Stimulated activated CD4-positive, alpha-beta T cell treated with anti-CD3 and anti-CD28 coated beads, TNF-alpha, amount 100 ng/mL, for 24 hours (primary cell): ENCODE measurements at places on chromosomes 7 and 10.

DNA sequence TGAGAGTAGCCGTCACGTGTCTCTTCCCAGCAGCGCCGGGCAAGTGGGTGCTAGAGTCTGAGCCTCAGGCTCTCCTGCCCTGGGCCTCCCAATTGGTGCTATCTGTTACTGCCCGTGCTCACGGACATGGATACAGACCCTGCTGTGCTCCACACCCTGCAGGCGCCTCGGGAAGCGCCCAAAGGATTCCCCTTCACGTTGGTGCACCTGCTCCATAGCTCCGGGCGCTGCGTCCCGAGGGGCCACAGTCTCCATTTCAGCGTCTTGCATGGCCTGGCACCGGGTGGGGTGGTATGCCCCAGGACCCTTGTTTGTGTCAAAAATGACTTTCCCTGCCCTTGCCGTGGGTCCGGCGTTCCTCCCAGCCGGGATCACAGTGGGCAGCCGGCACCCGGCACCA is 13.8 kb upstream of the ZNF212 start:
- DNase-seq: no peak

GRCh38 chr10:104197364-104197763 is 34.8 kb downstream of the CFAP43 start:
- DNase-seq: no peak

GRCh38 chr7:109479388-109479787 is 909.7 kb downstream of the DNAJB9 start:
- DNase-seq: no peak

DNA sequence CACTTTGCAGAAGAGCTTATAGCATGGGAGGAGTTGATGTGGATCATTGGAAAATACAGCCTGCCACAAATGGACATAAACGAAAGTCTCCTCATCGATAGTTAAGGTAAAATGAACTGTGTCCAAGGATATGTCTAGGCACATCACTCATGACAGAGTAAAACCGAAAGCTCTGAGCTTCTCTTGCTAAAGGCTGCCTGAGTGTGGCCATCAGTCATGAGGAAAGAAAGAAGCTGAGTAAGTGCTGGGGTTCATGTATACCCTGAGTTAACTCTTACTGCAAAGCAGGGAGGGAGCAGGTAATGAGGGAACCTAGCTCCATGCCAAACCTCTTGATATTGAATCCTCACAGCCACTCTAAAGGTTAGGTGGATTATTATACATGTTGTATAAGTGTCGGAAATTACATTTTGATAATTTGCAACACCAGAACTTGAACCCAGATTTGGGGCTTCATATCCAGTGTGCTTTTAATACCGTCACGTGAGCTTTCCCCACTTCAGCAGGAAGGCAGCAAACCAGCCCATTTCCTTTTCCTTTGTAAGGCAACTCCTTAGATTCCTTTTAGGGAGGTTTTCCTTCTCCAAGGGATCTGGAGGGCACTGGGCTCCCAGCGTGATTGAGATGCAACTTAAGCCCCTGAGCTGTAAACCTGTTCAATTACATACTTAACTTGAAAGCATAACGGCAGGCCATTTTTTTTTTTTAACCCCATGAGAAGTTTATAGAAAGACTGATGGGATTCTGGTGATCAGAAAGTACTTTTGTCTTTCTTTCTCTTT is 215.0 kb downstream of the PHF14 start:
- no peak for DNase-seq

GRCh38 chr10:71334221-71334791 is 15.2 kb downstream of the SLC29A3 start:
- DNase-seq: no peak
